ENCODE measurements at places on chromosomes 6 and 20.

GRCh38 chr6:53857318-53858094 is 62.7 kb downstream of the LRRC1 start:
- no peak for DNase-seq

DNA sequence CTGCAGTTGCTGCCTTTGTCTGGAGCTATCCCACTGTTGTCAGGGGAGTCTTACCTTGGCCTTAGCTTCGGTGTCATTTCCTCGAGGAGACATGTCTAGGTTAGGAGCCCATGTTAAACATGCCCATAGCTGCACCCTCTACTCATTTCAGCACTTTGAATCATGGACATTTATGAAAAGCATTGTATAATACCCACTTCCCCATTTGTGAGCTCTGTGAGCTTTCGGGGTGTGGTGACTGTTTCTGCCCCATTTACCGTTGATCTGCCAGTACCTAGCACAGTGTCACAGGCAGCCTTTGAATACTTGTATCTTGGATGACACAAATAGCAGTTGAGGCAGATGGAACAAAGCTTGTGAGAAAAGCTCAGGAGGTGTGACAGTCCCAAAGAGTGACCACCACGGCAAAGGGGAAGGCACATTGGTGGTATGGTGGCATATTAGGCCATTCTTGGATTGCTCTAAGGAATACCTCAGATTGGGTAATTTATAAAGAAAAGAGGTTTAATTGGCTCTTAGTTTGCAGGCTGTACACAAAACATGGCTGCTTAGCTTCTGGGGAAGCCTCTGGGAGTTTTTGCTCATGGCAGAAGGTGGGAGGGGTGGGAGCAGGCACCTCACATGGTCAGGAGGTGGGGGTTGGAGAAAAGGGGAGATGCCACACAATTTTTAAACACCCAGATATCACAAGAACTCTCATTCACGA is 42.0 kb downstream of the JARID2 start:
- no peak for DNase-seq

DNA sequence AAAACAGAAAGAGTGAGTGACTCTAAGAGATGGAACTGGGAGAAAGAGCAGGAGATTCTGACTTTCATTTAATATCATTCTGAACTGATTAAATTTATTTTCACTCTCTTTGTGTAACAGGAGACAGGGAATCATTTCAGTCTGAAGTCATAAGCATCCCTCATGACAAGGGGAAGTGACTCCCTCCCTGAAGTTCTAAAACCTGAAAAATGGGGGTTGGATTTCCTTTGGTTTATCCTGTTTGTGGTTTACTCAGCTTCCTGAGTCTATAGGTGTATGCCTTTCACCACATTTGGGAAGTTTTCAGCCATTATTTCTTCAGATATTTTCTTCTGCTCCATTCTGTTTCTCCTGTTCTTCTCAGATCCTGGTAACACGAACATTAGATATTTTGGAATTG is 3.4 kb upstream of the FKBP1A start:
- DNase-seq: no peak

- no peak for DNase-seq
These were observed 80.3 kb upstream of the CNKSR3 start for GRCh38 chr6:154590756-154591155.

- DNase-seq: no peak
These were observed 20.7 kb downstream of the NDUFAF4 start for GRCh38 chr6:96876886-96877545.

GRCh38 chr6:90464507-90464906 is 122.4 kb downstream of the MAP3K7 start:
- DNase-seq: no peak

DNA sequence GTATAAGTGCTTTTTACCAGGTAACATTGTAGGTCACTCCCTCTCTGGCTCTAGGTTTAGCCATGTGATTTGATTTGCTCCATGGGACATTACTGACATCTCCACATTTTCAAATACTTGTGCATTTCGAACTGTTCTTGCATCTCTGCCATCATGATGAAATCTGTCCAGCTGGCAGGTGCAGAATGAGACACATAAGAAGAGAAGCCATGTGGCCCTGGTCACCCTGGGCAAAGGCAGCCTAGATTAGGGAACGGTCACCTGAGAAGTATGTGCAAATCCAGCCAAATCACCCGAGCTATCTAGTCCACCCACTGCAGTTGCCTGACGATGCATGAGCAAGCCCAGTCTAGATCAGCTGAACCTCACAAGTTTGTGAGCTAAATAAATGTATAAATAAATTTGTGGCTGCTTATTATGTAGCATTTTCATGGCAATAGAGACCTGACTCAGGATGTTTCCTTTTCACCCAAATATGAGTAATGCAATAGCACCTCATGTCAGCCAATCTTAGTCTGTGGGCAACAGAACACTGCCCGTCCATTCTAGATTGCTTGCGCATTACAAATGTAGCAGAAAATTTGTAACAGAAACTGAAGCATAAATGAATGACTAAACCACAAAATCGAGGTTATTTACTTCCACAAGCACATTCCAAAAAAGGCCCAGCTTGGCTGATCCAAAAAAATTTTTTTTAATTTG is 115.2 kb downstream of the PAK5 start:
- peak; percentile 90 for DNase-seq

DNA sequence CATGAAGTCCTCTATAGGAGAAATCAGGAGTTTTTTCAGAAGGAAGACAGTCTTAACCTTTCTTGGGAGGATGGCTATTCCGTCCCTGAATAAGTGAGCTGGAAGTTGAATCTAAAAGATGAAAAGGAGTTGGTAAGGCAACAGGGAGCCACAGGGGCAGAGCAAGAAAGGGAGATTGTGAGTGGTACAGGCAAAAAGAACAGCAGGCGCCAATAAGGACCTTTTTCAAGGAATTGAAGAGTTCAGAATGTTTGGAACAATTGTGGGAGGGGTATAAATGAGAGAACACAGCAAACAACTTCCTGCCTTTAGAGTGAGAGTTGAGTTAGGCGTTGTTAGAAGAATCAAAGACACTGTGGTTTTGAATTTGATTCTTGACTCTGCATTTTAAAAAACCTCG is 1003.7 kb downstream of the EPHA7 start:
- DNase-seq: no peak

DNA sequence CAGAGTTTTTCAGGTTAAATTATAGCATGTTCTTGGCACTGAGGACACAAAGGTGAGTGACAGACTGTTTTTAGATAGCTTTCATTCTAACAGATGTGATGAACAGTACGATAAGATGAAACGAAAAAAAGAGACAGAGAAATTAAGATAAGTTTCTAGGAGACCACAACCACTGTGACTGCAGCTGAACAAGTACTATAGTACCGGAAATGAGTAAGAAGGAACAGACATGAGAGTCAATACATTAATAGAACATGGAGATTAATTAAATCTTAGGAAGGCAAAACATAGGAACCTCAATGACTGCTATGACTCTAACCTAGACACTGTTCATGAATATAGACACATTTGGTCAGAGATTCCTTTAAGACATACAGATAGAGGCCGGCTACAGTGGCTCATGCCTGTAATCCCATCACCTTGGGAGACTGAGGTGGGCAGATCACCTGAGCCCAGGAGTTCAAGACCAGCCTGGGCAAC is 40.2 kb downstream of the HBS1L start:
- no peak for DNase-seq

DNA sequence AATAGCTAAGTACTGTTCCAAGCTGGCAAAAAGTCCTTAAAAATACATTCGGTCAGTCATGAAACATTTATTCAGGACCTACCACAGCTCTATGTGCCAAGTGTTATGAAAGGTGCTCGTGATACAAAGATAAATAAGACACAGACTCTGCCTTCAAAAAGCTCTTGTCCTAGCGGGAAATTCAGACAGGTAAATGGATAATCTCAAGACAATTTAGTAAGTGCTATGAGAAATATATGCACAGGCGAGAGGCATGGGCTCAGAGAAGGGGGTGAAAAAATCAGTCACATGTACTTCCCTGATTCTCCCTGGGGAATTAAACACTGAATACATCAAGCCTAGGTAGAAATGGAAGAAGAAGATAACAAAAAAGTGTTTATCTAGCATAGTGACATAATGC is 49.8 kb upstream of the HEY2 start:
- no peak for DNase-seq

- no peak for DNase-seq
These were observed 132.7 kb upstream of the JAG1 start for GRCh38 chr20:10806539-10806938.

DNA sequence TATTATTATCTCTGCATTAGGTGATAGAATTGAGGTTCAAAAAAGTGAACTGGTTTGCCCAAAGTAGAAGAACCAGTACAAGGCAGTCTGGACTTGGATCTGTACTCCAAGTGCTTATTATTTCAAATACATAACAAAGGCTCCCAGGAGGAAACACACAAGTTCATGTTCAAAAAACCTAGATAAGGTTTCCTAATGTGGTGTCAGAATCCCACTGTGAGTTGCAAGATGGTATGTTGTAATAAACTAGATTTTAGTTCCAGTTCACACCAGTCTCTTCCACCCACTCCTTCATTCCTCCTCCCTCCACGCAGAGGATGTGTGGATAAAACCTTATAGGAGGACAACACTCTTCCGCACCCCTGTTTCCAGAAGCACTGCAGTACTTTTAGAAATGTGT is 42.8 kb downstream of the KIAA0319 start:
- DNase-seq: no peak

DNA sequence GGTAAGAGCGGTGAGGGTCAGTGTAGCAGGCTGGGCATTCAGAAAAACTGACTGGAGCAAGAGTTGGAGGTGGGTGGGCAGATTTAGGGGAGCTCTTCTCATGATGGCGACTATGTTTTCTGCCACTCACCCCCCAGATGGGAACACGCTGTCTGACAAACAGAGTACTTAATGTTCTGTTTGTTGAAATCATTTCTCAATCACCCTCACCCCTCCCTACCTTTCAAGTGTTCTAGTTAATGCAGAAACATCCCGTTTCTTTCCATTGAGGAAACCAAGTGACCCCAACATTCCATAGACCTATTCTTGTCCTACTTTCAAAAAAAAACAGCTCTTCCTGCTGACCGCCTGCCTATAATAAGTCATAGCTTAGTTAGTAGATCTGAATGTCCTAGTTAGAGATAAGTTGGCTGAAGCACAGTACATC is 132.5 kb upstream of the NEDD9 start:
- no peak for DNase-seq

- DNase-seq: no peak
These were observed 19.5 kb downstream of the NDUFAF4 start for GRCh38 chr6:96878143-96878542.

- no peak for DNase-seq
These were observed 588.0 kb upstream of the ARID1B start for GRCh38 chr6:156189195-156189594.

DNA sequence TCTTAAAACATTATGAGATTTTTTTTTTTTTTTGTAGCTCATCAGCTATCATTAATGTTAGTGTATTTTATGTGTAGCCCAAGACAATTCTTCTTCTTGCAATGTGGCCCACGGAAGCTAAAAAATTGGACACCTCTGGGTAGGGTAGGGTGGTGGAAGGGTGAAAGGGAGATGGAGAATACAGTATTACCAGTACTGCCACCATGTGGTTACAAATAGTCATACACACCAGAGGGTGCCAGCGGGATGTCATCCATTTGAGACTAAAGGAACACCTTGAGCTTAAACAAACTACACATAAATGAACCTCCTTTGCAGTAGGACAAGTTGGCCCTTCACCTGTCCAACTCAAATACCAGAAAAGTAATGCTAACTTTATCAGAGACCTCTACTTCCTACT is 601.9 kb downstream of the HTR1B start:
- no peak for DNase-seq

DNA sequence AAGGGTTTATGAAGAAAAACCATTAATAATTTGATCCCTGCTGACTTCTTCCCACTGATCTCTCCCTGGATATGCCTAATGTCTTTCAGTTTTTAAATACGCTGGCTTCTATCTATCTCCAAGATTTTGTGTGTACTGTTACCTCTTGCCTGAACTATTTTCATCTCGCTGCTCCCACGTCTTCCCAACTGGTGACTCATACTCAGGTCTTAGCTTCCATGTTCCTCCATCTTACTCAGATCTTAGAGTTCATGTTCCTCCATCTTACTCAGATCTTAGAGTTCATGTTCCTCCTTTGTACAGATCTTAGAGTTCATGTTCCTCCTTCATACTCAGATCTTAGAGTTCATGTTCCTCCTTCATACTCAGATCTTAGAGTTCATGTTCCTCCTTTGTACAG is 21.6 kb downstream of the GPR6 start:
- DNase-seq: no peak

DNA sequence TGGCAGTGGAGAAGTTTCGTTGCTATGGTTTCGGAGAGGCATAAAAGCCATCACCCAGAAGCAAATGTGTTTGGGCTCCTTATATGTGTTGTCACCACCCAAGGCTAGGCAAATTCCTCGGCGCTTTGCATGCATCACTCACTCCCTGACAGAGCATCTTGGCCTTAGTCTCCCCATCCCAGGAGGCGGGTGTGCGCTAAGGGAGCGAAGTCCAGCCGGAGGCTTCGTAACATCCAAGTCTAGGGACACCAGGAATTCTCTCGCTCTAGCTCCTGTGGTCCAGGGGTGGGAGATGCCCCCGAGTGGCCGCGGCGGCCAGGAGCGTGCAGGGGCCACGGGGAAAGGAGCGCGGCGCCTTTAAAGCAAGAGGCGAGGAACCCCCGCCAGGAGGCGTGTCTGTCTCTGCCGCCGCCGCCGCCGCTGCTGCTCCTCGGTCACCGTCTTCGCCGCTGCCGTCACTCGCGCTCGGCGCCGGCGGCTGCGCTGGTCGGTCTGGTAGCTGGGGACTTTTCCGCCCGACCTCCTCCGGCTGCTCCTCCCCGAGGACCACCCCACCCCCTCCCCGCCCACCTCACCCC is at the start of gene GRIK2:
Gene GRIK2 (plus strand): TSS at position 458 of the 578 bp plus-strand sequence.
- DNase-seq: peak; percentile 21

- no peak for DNase-seq
These were observed 720 bp downstream of the DUSP15 start for GRCh38 chr20:31869673-31869941.

DNA sequence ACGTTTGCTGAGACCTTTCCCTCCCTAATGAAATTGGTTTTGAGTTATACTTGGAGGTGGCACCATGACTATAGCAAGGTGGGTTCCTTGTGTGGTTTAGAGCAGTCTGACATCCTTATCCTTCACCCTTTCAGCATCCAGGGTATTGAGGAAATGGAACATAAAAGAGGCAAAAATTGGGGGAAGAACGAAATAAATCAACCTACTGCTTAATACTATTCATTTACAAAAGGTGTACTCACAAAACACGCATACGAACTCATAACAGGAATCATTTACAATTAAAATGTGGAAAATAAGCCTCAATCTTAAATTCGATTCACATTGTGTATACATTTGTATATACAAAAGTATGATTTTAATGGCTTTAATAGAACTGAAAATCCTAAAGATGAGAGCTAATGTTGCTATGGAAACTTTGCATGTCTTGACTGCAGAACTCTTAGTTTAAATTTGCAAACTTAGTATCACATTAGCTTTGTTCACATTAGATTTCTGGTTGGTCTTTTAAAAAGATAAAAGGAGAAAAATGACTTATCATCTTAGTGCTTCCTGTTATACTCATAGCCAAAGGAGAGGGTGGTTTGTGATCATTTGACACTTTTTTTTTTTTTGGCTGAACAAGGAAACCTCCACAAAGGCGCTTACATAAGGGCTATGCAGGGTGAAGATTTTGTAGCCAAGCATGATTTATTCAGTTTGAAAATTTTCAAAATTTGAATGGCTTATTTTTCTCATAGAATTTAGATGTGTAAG is 76.1 kb upstream of the ATXN1 start:
- DNase-seq: no peak

GRCh38 chr6:145749632-145750031 is 14.3 kb upstream of the EPM2A start:
- no peak for DNase-seq

GRCh38 chr20:54118220-54119001 is 48.0 kb upstream of the BCAS1 start:
- no peak for DNase-seq

All from cerebellar nuclear complex (tissue), 1 donor.